ENCODE measurements at places on chromosomes 16 and 17. TPM values are rescaled to one million over a fixed set of nuclear protein-coding genes. Genes with fewer than 3 reads are reported as not detected.

DNA sequence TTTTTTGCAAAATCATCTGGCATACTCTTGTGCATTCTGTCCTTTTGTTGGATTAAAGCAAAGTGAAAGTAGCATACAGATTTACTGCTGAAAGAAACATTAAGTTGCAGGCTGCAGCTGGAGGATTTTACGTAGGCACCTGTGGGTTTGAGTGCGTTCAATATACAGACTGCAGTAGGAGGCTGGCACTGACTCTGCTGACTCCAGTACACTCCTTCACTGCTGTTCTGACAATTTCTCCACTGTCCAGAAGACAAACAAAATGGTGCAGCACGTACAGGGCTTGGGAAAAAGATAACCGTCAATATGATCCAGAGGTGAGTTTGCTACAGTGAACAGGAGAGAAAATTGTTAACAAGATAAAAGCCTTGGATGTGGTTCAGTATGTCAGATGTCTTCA, 73.3 kb downstream of the TANC2 start:
- DNase-seq: no peak

DNA sequence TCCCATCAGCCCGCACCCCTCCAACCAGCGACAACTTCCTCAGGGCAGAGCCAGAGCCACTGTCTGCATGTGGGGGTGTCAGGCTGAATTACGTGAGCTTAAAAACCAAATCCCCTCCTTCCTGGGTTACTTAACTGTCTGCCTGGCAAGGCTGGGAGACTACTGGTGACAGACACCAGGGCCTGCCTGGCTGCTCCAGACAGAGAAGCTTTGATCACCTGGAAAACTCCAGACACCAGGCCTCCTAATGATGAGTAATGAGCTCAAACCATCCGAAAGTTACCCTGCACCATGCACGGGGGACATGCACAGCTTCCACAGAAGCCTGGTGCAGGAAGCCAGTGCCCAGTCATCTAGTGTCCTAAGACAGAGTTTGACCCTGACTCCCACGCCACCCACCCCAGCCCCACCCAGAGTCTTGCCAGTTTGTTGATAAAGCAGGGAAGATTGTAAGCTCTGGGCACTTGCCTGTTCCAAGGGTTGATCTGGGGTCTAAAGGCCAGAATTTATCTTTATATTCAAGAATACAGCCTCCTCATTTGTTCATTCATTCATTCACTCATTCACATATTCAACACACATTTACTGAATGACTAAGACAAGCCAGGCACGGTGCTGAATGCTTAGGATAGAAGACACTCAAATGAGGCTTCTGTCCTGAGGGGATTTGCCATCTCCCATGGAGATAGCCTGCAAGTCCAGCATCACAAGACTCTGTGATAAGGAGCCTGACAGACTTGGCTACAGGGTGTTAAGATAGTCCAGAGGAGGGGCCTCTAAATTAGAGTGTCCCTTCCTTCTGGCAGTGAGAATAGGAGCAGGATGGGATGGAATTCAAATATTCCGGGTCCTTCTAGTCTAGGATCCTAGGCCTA, 7.2 kb upstream of the CCDC182 start:
- no peak for DNase-seq

DNA sequence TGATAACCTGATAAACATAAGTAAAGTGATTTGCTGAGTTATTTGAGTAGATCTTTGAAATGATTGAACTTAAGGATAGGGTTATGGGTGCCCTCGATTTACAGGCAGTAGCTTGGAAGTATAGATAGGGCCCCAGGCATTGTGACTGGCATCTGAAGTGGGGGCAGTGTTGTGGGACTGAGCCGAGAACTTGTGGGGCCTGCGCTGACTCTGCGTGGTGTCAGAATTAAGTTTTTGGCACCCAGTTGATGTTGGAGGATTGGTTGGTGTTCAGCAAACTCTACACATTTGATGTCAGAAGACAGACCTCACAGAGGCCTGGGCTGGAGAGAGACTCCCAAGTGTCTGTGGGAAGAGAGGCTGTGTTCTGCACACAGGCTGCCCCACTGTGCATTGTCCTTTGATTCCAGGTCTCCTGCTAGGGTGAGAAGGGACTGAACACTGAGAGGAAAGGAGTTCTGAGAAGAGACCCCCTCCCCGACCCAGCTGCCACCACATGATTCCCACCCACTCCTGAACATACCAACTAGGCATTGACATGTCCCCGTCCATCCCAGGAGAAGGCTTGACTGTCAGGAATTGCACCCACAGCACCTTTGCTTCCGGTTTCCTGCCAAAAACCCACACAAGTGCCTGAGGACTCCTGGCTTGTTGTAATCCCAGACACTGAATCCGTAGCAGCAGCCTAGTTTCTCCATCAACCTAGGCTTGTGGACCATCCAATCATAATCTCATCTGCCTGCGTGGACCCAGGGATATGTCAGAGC, 4.5 kb downstream of the ZNF267 start:
- no peak for DNase-seq

- DNase-seq: no peak
Measured at GRCh38 chr17:9192010-9192409, 170.7 kb downstream of the NTN1 start.

ABCA3 gene
- 45.2 TPM for total RNA-seq

CMTM1 gene
- total RNA-seq: 7.6 TPM

SIRT7 gene
- 9.9 TPM for total RNA-seq
